ENCODE measurements at places on chromosomes 6 and 20. TPM values are rescaled to one million over a fixed set of nuclear protein-coding genes. Genes with fewer than 3 reads are reported as not detected.

PPP1R3G gene
- polyA plus RNA-seq: 0.39 TPM

DNA sequence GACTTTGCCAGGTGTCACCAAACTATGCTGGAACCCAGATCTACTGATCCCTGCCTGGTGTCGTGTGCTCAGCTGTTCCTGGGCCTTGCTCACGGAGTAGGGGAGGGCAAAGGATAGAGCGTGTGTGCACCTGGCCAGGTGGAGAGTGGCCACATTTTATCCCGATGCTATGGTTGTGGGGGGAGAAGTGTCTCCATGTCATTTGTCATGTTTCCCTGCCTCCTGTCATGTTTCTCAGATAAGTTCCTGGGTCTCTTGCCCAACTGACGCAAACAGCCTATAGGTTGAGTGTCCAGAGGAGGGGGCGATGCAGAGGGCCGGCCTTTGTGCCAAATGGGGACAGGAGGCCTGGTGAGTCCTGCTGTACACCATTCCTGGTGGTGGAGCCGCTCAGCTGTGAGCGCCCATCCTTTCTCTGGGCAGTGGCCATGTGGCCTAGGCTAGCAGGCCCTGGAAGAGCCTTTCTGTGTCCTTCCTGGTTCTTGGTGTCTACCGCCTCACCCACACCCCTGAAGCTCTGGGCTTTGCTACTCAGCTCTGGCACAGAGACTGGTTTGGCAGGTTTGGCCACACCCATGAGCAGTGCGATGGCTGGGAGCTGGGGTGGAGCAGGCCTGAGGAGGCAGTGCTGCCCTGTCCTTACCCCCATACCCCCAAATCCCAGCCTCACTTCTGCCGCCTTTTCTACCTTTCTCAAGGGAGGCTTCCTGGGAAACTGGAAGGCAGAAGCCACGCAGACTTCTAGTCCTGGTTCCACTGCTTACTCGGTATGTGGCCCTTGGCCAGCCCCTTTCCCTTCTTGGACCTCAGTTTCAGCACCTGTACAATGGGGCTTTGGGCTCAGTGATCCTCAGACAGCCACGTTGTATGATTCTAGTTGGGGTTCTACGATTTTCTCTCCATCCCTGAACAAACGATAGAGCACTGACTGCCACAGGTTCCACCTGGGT lies 32.3 kb upstream of the EPB41L1 start:
- no peak for DNase-seq

MDC1 gene
- 7.5 TPM for polyA plus RNA-seq

DNA sequence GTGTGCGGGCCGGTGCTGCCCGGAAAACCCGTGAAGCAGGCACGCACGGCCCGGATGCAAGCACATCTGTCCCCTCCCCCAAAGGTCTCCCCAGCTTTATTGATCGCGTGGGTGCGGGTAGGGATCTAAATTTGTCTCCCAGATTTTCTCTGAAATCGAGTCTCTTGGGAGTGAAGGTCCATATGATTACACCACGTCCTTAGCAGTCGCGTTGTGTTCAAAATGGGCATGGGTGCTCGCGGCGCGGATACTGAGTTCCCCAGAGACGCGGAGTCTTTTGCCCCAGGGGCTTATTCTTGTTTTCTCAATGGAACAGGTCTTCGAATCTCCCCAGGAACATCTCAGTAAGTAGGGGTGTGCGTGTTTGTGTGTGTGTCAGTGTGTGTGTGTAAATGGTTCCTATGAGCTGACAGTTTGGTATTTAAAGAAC lies 2.8 kb upstream of the ZNF292 start:
- DNase-seq: no peak

DNA sequence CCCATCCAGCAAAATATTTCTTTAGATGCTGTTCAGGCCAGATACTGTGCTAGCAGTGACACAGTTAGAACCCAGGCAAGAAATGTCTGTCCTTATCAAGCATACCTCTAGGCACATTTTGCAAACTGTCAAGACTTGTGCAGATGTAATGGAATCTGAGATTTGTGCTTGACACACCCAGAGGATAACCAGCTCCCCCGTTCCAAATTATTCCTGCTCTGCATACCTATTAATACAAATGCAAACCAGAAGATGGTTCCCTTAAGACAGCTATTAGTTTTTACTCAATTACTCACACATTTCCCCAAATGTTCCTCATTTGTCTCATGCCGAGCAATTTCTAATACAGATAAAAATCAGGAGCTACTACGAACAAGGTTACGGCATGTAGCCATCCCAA lies 40.4 kb downstream of the ATXN1 start:
- no peak for DNase-seq

GSTA3 gene
- not detected for polyA plus RNA-seq

SLC35A1 gene
- polyA plus RNA-seq: 10.5 TPM

DNA sequence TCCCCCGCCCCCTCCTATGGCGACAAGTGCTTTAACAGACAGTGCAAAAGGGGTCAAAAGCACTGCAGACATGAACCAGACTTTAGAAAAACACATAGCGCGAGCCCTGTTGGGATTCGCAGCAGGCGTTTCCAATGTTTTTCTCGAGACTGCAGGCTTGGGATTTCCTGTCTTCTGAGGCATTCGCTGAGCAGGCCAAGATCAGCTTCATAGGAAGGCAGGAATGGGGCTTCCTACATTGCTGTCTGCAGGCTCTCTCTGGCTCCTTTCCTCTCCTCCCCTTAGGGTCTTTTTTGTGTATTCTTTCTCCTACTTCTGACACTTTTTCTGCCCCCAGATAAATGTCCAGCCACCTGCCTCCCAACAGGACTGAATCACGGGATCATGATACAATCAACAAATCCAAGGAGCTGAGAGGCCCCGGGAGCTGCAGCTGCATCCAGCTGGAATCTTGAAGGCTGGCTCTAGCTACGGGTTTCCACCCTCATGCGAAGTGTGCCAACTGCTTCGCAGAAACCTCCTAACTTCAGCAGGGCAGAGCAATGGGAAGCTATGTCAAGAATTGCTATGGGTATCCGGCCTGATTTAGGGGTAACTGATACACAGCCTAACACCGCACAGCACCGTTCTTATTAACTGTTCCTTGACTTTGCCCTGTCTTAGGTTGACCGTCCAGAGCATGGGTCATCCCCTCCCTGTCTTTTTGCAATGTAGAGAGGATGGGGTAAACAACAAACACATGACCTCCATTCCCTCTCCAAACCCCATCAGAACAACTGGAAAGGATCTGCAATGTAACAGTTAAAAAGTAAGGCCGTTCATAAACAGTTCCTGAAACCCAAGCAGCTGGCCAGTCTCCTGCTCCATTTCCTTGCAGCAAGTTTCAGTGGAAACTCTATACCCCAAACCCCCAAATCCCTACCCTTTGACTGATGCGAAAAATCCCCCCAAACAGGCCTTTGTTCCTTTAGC lies 31.5 kb downstream of the SNX5 start:
- no peak for DNase-seq

DNA sequence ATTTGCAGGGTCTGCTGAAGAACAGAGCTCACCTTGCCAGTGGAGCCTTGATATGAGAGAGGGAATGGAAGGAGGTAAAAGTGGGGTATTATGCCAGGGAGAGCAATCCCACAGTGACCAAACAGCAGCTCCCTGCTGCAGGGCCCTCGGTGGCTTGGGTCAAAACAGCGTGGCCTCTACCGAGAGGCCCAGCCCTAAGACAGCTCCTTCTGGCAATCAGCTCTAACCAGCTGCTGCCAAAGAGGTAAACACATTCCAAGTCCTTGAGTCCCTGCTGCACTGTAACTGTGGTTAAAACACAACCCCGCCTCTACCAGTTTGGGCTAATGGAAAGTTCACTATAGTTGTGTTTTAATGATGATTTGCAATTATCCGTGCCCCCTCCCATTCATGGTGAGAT lies 1.4 kb upstream of the DAAM2 start:
- no peak for DNase-seq

SIGLEC1 gene
- not detected for polyA plus RNA-seq

SLX4IP gene
- polyA plus RNA-seq: 1.6 TPM

GRCh38 chr6:109237077-109237985 lies 142.0 kb downstream of the CEP57L1 start:
- DNase-seq: no peak

TRPC4AP gene
- 111 TPM for polyA plus RNA-seq

DNA sequence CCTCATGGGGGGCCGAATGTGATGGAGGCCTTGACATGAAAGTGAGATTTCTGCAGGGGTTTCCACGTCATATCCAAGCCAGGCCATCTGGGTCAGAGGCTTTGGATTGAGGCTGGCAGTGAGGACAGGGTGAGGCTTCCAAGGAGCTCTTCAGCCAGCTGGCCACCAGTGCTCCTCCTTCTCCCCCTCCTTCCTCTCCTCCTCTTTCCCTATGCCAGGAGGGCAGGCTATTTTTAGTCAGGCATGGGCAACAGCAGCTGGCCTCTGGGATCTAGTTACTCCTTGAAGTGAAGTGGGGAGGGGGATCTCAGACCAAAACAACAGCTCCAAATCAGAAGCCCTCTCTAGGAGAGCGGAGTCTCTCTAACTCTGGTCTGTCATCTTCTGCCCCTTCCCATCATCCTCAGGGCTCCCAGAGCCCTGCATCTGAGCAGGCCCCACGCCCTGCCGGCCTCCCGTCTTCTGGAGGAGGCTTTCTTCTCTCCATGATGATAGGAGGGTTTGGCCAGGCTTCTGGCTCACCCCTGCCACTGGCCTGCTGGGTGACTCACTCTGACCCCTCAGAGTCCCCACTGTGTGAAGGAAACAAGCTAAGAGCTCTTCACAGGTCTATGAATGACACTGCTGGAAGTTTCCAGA lies 612 bp downstream of the TNNC2 start:
- no peak for DNase-seq

DNA sequence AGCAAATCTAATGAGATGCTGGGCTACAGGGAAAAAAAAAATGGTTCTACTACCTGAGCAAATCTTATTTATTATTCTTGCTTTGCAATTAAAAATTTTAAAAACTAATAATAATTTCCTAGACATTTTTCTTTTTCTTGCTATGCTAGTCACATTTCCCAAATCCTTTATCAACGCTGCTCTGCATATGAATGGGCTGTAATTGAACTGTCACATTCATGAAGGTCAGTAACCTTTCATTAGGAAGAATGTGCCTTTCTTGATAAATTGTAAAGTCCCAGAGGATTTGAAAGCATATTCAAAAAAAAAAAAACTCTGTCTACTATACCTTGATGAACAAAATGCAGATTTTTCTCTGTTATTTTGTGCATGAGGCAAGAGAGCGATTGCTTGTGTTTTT lies 538.7 kb upstream of the ID4 start:
- no peak for DNase-seq

DNA sequence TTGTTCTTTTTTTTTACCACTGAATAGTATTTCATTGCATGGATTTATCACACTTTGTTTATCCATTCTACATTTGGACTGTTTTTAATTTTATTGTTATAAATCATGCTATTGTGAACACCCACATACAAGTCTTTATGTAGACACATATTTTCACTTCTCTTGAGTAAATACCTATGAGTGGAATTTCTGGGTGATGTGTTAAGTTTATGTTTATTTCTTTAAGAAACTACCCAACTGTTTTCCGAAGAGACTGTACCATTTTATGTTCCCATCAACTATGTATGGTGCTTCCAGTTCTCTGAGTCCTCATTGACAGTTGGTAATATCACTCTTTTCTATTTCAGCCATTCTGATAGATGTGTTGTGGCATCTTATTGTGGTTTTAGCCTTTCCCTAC lies 54.0 kb downstream of the RIN2 start:
- DNase-seq: no peak

GRCh38 chr20:25361287-25361683 lies 29.4 kb downstream of the ABHD12 start:
- DNase-seq: no peak

GRCh38 chr6:127249621-127250020 lies 17.0 kb upstream of the RNF146 start:
- no peak for DNase-seq

BRD2 gene
- polyA plus RNA-seq: 110 TPM

SLC32A1 gene
- not detected for polyA plus RNA-seq

SYCP2 gene
- 1.2 TPM for polyA plus RNA-seq

GRCh38 chr6:156347656-156348055 lies 429.5 kb upstream of the ARID1B start:
- no peak for DNase-seq

MROH8 gene
- 2.7 TPM for polyA plus RNA-seq

DNA sequence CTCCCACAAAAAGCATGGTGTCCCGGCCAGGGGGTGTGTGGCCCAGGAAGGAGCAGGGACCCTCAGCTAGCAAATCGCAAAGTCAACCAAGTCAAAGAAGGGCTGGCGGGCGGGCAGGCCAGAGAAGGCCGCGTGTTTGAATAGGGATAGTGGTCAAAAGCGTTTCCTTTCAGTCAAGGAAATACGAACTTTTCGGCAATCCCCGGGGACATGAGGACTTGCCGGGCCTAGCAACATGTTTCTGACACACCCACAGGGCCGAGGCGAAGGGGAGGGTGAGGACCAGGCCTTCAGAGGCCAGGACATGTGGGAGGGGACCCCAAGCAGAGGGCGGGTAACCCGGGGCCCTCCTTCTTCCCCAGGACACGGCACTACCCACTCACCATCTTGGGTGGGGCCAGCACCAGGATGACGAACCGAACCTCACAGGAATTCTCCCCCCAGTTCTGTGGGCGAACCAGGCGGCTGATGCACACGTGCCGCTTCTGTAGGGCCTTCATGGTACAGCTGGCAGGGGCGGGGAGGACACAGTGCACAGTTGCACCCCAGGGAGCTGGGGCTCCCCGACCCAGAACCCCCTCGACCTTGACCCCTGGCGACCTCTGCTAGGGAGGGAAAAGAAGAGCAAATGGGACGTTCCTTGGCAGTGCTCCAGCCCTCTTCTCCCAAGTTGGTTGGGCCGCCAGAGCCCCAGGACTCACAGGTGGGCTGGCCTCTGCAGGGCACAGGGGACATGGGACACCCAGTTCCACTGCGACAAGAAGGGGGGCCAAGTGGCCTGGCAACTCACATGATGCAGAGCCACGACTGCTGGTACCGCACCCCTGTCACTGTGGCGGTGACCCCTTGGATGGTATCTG lies 5.6 kb downstream of the SLC4A11 start:
- DNase-seq: no peak

GRCh38 chr6:9254251-9254650 lies 818.9 kb upstream of the SLC35B3 start:
- no peak for DNase-seq

PNISR gene
- polyA plus RNA-seq: 19.0 TPM

DNA sequence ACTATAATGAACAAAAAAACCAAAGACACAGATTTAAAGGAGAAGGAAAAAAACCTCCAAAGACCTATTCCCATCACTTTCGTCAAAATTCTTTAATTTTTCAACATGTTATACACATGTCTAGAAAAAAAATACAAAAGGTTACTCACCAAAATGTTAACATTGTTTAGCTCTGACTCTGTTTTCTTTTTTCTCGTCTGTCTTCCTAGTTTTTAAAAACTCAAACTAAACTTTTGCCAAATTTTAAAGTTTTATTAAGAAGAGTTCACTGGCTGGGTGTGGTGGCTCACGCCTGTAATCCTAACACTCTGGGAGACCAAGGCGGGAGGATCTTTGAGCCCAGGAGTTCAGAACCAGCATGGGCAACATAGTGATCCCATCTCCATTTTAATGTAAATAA lies 10.8 kb downstream of the MCUR1 start:
- no peak for DNase-seq
